ENCODE measurements at places on chromosomes 2 and 18.

- DNase-seq = no peak
Measured at GRCh38 chr2:18119883-18120282, 241.4 kb downstream of the KCNS3 start.

DNA sequence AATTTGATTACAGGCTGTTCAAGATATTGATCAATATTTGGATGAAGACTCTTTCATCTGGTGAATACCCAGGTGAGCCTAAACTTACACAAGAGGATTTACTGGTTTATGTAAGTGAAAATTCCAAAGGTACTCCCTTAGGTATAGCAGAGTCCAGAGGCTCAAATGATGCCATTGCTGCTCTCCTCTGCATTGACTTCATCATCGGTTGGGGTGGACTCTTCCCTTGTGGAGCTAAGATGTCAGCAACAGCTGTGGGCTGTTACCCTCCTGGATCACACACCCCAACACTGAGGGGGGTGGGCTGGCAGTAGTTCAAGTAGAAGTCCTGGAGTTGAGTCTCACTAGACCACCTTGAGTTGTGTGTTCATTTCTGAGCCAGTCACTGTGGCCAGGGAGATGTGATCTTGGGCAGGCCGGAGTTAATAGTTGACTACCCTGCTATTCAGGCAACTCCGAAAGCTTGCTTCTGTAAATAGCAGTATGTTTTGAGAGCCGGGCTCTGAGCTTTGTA, 236.9 kb downstream of the PTPRM start:
- no peak for DNase-seq

DNA sequence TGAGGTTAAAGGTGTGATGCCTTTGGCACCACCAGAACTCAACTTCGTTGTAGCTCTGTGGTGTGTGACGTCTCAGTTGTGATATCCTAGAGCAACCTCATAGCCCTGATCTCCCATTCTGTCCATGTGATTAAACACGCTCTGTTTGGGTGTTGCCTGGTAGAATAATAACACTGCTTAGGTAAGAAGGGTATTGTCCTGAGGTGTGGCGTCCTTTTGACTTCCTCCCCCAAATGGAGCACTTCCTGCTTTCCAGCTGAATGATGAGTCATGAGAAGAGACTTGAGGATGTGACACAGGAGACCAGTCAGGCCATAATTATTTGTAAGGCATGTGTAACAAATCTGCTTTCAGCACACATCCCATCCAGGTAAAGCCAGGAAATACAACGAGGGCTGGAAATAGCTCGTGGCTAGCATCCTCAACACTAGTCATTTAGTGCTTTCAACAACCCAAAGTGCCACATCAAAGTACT, 100.7 kb downstream of the RAPGEF4 start:
- DNase-seq = no peak

GRCh38 chr2:134657650-134658250, 61.0 kb downstream of the TMEM163 start:
- DNase-seq = no peak
